ENCODE measurements at places on chromosomes 1 and 21.

- DNase-seq, result no peak
Measured at GRCh38 chr1:10216090-10216749, 5.8 kb downstream of the KIF1B start.

- no peak for DNase-seq
Measured at GRCh38 chr1:93603106-93603505, 78.5 kb downstream of the BCAR3 start.

DNA sequence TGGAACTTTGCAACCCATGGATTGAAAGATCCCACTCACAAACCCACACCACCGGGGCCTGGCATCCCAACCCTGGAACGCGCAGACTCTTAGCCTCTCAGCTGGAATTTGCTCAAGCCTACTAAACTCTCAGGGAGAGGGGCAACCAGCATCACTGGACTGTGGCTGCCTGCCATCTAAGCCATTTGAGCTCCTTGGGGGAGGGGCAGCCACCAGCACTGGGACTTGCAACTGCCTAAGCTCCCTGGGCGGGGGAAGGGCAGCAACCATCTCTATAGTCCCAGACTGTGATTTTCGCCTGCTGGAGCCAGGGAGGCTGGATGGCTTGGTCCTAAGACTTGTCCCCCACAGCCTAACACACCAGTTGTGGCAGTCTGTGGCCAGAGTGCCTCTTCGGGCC, 122.3 kb downstream of the SNX7 start:
- no peak for DNase-seq

GRCh38 chr1:176768532-176768931, 305.6 kb downstream of the PAPPA2 start:
- DNase-seq, result no peak

DNA sequence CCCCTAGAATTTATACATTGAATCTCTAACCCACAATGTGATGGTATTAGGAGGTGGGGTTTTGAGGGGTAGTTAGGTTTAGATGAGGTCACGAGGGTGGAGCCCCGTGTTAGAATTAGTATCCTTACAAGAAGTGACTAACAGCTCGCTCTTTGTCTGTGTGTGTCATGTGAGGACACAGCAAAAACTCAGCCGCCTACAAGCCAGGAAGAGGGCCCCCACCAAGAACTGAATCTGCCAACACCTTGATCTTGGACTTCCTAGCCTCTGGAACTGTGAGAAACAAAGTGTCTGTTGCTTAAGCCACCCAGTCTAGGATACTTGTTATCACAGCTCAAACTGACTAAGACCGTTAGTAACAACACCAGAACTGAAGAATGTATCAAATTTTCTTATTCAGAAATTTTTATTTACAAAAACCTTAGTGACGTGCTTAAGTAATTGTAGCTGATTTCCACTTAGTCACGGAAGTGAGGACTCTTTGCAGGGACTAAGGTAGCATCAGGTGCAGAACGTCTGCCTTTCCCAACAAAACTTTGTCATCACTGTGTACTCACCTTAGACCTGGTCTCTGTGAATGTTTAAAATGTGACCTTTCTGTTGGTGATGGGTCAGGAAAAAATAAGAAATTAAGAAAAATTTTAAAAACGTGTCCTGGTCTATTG, 24.5 kb upstream of the LRRC8C start:
- DNase-seq, result peak; percentile 80

DNA sequence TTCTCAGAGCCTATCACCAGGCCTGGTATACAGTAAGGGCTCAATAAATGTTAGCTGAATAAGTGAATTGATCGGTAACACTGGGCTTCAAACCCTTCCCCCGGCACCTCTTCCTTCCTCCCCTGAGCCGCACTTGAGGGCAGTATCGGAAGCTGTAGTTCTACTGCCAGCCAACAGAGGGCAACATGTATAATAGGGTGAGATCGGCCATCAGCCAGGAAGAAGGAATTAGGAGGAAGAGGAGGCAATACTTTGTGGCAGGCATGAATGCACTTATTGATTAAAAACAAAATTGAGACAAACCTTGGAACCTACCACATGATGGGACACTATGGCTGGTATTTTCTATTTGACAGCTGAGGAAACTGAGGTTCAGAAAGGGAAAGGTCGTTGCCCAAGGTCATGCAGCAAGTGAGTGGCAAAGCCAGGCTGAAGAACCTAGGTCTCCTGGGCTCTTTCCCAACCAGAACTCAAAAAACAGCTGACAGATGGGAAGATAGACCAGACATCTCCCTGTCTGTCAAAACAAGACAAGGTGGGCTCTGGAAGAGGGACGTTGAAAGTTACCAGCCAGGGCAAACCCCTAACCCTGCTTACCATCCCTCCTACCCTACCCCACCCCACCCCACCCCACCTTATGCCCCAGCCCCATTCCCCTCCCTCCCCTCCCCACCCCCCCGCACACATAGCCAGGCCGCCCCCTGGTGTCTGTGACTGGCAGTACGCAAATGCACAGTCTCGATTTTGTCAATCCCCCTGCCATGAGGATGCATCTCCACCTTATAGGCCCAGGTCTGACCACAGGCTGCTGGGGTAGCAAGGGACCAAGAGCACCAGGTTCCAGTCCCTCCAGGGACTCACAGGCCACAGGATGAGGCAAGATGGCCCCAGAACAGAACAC, 107.3 kb upstream of the RUNX3 start:
- peak; percentile 86 for DNase-seq

- no peak for DNase-seq
Measured at GRCh38 chr1:21090463-21090862, 86.2 kb downstream of the EIF4G3 start.

DNA sequence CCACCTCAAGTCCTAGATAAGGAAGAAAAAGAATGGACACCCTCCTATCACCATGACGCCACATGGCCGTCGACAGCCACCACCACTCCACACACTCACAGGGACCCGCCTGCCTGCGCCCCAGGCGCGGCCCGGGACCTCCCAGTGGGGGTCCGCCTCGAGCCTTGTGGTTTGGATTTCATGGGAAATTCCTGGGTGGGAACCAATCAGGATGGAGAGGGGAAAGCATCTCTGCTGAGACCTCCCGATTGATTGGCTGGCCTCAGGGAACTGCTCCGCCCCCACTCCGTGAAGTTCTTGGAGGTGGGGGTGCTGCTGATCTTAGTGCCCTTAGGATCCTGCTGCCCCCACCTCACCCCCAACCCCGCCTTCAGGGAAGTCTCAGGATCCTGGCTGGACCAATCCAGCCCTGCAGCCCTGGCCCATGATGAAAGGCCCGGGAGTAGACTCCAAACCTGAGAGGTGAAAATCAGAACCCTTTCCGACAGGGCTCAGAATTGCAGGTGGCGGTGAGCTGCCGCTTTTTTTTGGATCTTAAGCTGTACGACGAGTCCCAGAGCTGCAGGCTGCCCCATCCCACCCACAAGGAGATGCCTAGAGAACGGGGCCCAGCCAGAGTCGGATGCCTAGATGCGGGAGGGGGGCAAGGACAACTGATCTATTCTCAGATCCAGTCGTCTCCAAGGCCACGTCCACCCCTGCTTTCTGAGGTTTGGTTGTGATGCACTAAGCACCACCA, 29.0 kb upstream of the TMEM51 start:
- DNase-seq, result no peak

- DNase-seq, result no peak
Measured at GRCh38 chr1:74693473-74693872, 19.9 kb upstream of the ERICH3 start.

GRCh38 chr1:40898431-40898901, 36.3 kb upstream of the CITED4 start:
- peak; percentile 23 for DNase-seq

GRCh38 chr1:64265141-64265540, 61.7 kb downstream of the UBE2U start:
- no peak for DNase-seq

- no peak for DNase-seq
Measured at GRCh38 chr1:27589841-27590426, 14.0 kb downstream of the AHDC1 start.

Data from activated CD4-positive, alpha-beta T cell treated with anti-CD3 and anti-CD28 coated beads for 36 hours (primary cell).